ENCODE measurements at places on chromosomes 4 and X.

DNA sequence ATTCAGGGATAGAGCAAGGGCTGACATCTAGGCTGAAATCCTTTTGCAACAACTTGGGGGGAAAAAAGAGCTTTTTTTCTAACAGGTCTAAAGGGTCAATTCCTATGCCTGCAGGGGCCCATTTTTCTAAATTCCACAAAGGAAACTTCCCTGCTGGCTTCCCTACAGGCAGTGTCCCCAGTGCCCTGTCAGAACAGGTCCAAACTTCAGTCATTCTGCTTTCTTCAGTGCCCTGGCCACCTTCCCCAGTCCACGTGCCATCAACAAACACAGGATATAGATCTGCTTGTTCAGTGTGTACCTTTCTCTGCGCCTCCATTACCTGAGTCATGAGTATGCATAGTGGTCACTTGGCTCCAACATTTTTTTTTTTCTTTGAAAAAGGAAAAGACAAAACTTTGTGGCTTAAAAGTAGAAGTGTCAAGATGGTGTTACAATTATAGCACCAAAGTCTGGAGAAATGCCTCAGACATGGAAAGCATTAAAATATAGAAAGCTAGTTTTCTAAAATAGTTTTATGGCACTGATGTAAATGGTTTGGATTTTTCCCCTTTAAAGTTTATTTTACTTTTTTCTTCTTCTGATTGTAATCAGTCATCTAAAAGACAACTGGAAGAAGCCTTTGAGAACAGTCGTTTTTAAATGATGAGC lies 84.0 kb upstream of the JADE1 start:
- DNase-seq: no peak

GRCh38 chr4:170979736-170980135 lies 833.5 kb upstream of the GALNTL6 start:
- no peak for DNase-seq

DNA sequence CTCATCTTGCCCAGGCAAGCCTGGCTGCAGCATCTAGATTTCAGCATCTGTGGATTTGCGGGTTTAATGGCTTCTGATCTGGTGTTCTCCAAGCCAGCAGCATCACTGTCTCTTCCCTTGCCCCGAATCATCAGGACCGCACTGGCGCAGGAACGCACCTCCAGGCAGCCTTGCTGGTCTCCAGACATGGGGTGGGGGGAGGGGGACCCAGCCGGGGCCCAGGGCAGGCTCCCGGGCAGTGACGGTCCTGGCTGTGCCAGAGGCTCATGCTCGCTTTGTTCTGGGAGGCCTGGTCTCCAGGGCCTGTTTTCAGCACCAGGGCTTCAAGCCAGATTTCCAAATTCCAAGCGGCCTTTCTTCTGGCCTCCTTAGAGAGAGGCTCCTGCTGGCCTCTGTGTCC lies 4.9 kb downstream of the CFAP99 start:
- DNase-seq: no peak

DNA sequence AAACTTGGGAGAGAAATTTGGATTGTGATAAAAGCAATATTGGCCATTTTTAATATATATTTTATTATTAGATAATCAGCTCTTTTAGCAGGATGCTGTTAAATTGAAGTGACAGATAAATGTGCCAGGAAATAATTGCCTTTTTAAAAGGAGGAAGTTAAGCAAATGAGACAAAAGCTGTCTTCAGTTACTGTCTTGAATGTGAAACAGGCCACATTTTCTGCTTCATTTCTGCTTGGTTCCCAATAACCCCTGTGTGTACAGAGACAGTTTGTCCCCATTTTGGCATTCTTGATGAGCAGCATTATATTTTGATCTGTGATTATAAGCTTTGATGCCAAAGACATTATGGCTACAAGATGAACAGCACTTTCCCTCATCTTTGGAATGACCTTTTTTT lies 953 bp downstream of the EPGN start:
- no peak for DNase-seq
